ENCODE measurements at places on chromosomes 5 and 9. TPM values are rescaled to one million over a fixed set of nuclear protein-coding genes. Genes with fewer than 3 reads are reported as not detected.

DNA sequence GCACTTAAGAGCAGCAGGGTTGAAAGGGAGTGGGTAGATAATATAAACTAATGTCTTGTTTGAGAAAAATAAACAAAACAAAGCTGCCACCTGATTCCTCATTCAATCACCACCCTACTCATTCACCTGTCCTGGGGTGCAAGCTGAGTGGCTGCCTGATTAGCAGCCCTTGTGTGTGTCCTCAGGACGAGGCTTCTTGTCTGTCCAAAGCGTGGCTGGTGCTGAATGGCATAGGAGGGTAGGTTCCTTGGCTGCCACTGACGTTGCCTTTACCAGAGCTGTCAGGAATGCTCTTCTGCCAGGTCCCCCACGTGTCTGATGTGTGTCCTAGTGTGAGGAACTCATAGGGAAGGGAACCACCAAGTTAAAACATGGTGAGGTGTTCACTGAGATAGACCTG is 146.6 kb upstream of the SLC24A2 start:
- H3K36me3 ChIP-seq, result no peaks in the 10 kb centered on the region
- H3K27ac ChIP-seq, result no peak overlapping the region

- no peaks in the 10 kb centered on the region for H3K27me3 ChIP-seq
- no peak overlapping the region for H3K4me3 ChIP-seq
- H3K36me3 ChIP-seq, result no peaks in the 10 kb centered on the region
- no peak for DNase-seq
Measured at GRCh38 chr5:8520917-8521316, 652.0 kb downstream of the MTRR start.

The PRR16 gene
- not detected for total RNA-seq

DNA sequence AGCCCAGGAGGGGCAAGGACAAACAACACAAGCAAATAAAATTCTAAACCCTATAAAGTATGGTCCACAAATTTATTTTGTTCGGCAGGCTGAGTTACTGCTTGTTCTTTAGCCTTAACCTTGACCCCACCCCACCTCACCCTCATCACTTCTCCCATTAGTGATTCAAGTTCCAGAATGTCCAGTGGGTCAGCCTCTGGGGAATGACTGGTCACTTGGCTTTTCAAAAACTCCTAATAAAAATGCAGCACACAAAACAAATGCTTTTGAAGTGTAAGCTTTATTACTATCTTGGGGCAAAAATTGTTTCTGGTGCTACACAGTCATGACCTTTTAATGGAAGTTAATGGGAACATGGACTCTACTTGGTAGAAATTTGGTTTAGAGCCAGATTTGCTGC is 142.1 kb downstream of the MPDZ start:
- no peaks in the 10 kb centered on the region for H3K27me3 ChIP-seq
- H3K36me3 ChIP-seq, result peaks cover 24% of the 10 kb centered on the region
- H3K4me3 ChIP-seq, result no peak overlapping the region
- H3K4me1 ChIP-seq, result peaks cover 7% of the 10 kb centered on the region
- no peak overlapping the region for H3K27ac ChIP-seq
- no peak for DNase-seq

The PLPPR1 gene
- total RNA-seq, result 0.15 TPM

- no peak overlapping the region for H3K4me3 ChIP-seq
- peaks cover 3% of the 10 kb centered on the region for H3K27me3 ChIP-seq
- peak overlapping the region; percentile 16 for H3K27ac ChIP-seq
- no peak for DNase-seq
- peaks cover 28% of the 10 kb centered on the region for H3K4me1 ChIP-seq
Measured at GRCh38 chr5:62592558-62592957, 13.9 kb downstream of the LRRC70 start.

DNA sequence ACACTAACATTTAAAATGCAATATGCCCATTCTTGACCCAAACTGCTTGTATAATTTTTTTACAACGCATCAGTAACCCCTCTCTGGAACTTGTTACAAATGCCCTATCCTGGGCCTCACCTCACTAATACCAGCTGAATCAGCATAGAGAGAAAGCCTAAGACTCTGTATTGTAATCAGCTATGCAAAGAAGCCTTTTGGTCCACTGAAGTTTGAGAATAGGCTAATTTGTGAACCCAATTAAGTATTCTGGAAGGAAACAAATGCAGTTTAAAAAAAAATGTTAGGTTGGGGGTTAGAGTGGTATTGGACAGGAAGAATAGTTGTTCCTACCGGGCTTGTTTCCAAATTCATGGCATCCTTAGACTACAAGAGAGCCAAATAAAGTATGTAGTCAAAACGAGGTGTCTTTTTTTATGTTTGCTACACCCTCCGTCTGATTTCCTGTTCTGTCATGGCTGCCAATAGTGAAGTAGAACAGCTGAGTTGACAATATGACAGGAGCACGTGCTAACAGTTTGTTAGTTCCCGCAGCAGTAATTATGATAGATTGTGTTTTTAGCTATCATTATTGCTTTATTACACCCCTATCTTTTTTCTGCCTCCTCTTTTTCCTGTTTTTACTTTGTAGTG is 1048.7 kb upstream of the NUDT12 start:
- peaks cover 3% of the 10 kb centered on the region for H3K4me1 ChIP-seq
- no peaks in the 10 kb centered on the region for H3K27me3 ChIP-seq
- no peak overlapping the region for H3K27ac ChIP-seq
- no peak overlapping the region for H3K4me3 ChIP-seq
- no peak for DNase-seq

The SPATA9 gene
- total RNA-seq, result 0.33 TPM

DNA sequence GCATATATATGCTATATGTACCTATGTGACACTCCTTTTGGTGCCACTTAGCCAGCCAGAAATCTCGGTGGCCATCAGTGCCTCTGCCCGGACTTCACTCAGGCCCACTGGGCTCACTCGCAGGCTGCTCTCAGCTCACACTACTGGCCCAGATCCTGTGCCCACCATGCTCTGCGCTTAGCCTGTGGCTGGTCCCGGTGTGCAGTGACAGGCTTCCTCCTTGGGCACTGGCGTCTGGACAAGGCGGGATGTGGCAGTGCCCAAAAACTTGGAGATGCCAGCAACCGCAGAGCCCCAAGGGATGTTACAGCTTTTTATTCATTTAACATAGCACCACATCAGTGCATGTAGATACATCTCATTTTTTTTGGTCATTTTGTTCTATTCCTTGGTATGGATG is 77.4 kb downstream of the NREP start:
- no peaks in the 10 kb centered on the region for H3K27me3 ChIP-seq
- no peak for DNase-seq
- no peaks in the 10 kb centered on the region for H3K36me3 ChIP-seq
- H3K4me3 ChIP-seq, result no peak overlapping the region
- peaks cover 29% of the 10 kb centered on the region for H3K4me1 ChIP-seq

The ANKRD18A gene
- total RNA-seq, result 0.10 TPM

DNA sequence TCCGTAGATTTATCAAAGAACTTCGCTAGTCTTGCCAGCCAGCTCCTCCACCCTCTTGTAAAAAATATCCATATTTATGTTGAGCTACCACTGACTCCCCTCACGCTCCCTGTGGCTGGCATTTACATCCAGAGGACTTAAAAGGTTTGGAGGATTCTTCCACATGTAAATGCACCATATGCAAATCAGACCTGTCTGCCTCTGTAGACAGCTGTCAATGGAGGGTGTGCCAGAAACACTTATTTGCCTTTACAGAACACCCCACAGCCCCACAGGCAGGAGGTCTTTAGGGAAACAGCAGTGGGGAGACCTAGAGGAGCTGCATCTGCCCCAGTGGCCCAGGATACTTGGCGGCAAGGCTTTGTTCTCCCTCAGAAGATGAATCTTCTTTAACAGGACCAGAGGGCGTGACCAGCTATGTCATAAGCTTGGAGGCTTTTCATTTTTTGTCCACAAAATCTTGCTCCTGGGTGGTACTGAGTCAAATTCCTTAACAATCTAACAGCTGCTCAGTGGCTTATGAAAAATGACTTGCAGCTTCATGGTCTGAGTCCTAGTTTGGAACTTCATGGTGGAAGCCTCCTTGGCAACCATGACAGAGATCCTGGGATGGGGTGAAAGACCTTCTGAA is 535.8 kb downstream of the EBF1 start:
- no peaks in the 10 kb centered on the region for H3K4me1 ChIP-seq
- H3K27me3 ChIP-seq, result peaks cover 5% of the 10 kb centered on the region
- H3K4me3 ChIP-seq, result no peak overlapping the region
- no peak for DNase-seq

GRCh38 chr5:7881816-7882215 is 12.9 kb downstream of the MTRR start:
- no peaks in the 10 kb centered on the region for H3K4me1 ChIP-seq
- no peak for DNase-seq
- H3K36me3 ChIP-seq, result peaks cover 23% of the 10 kb centered on the region
- H3K27ac ChIP-seq, result no peak overlapping the region
- no peak overlapping the region for H3K4me3 ChIP-seq
- H3K27me3 ChIP-seq, result peaks cover 6% of the 10 kb centered on the region

DNA sequence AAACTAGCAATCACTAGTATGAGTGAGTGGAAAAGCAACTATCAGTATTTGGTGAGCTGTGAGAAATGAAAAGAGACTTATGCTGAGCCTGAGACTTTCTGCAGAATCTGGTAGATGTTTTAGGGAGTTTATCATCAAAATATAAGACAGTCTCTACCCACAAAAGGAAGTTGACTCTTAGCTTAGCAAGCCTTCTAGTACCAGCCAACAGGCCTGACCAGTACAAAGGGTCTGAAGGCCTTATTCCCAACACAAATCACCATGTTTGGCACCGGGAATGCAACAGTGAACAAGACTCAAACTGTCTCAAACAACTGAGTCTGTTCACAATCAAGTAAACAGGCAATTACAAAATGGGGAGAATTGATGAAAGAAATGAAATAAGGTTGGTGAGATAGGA is 244.4 kb downstream of the CWC27 start:
- peaks cover 2% of the 10 kb centered on the region for H3K36me3 ChIP-seq
- peaks cover 18% of the 10 kb centered on the region for H3K4me1 ChIP-seq
- H3K27me3 ChIP-seq, result no peaks in the 10 kb centered on the region
- no peak overlapping the region for H3K4me3 ChIP-seq
- no peak for DNase-seq

DNA sequence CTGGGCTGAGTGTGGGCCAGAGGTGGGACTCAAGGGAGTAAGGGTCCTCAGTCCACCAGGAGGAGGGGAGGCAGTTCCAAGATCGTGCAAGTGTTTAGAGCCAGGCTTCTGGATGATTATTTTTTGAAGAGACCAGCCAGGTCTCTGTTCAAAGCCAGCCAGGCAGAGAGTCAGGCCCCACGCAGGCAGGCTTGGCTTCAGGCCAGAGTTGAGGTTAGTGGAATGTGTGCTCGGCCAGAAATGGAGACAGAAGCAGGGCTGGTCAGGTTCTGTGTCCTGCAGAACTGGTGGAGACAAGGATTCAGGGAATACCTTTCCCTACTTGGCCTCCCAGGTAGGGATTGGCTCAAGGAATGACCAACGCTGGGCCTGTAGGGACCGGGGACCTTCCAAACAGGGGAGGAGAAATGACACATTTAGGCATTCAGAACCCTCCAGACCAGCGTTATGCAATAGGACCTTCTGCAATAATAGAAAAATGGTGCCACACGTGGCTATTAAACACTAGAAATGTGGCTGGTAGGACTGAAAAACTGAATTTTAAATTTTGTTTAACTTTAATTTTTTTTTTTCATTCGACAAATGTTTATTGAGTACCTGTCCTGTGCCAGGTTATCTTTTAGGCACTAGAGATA is 106.2 kb downstream of the CMYA5 start:
- H3K36me3 ChIP-seq, result no peaks in the 10 kb centered on the region
- no peak overlapping the region for H3K4me3 ChIP-seq
- H3K27me3 ChIP-seq, result no peaks in the 10 kb centered on the region
- no peak overlapping the region for H3K27ac ChIP-seq

DNA sequence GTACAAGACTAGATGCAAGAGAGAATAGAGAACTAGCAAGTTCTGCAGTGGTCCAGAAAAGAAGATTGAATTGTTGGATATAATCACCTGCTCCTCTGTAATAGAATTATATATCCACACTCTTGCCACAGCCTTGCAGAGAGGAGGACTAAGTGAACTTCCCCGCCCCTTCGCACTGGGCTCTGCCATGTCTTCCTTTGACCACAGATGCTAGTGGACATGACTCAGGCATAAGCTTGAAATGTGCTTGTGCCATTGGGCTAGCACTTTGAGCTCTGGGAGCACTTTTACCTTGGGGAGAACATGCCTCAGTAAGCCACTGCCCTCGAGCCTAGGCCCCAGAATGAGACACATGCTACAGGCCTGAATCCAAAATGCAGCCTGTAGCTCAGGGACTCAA is 113.5 kb upstream of the RASA1 start:
- H3K4me3 ChIP-seq, result no peak overlapping the region
- H3K27me3 ChIP-seq, result peaks cover 2% of the 10 kb centered on the region
- no peak for DNase-seq
- no peak overlapping the region for H3K27ac ChIP-seq
- H3K4me1 ChIP-seq, result peaks cover 11% of the 10 kb centered on the region
